ENCODE measurements at places on chromosomes 6 and 20.

GRCh38 chr20:47876311-47877088, 91.2 kb upstream of the SULF2 start:
- H3K27me3 ChIP-seq: peaks cover 3% of the 10 kb centered on the region
- DNase-seq: no peak
- no peak overlapping the region for H3K4me3 ChIP-seq
- no peak overlapping the region for H3K27ac ChIP-seq
- no peaks in the 10 kb centered on the region for H3K36me3 ChIP-seq

- no peaks in the 10 kb centered on the region for H3K4me1 ChIP-seq
- no peak overlapping the region for H3K4me3 ChIP-seq
- H3K36me3 ChIP-seq: no peaks in the 10 kb centered on the region
Measured at GRCh38 chr20:11511821-11512220, 405.9 kb upstream of the BTBD3 start.

GRCh38 chr20:37915800-37916570, 13.1 kb downstream of the VSTM2L start:
- DNase-seq: no peak
- H3K27me3 ChIP-seq: peaks cover 17% of the 10 kb centered on the region
- peaks cover 35% of the 10 kb centered on the region for H3K4me1 ChIP-seq
- H3K4me3 ChIP-seq: peak overlapping the region; percentile 70
- no peak overlapping the region for H3K27ac ChIP-seq

DNA sequence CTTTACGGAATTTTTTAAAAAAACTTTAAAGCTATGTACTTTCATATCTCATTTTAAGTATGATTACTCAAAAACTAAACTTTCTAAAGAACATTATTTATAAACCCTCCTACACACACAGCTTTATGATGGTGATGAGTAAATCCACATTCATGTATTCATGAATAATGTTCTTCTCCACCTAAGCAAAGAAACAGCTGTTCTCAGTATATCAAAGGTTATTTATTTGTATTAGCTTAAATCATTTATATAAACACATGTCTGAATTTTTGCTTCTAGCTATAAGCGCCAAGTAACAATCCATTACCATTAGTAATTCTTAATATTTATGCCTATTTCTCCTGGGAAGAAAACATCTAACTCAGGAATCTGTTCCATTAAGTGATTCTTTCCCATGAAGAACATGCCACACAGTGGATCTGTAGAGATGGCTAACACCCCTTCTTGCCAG, 63.3 kb downstream of the SMLR1 start:
- H3K36me3 ChIP-seq: peaks cover 20% of the 10 kb centered on the region
- H3K27ac ChIP-seq: no peak overlapping the region
- peaks cover 5% of the 10 kb centered on the region for H3K27me3 ChIP-seq
- H3K4me3 ChIP-seq: no peak overlapping the region
- no peak for DNase-seq

DNA sequence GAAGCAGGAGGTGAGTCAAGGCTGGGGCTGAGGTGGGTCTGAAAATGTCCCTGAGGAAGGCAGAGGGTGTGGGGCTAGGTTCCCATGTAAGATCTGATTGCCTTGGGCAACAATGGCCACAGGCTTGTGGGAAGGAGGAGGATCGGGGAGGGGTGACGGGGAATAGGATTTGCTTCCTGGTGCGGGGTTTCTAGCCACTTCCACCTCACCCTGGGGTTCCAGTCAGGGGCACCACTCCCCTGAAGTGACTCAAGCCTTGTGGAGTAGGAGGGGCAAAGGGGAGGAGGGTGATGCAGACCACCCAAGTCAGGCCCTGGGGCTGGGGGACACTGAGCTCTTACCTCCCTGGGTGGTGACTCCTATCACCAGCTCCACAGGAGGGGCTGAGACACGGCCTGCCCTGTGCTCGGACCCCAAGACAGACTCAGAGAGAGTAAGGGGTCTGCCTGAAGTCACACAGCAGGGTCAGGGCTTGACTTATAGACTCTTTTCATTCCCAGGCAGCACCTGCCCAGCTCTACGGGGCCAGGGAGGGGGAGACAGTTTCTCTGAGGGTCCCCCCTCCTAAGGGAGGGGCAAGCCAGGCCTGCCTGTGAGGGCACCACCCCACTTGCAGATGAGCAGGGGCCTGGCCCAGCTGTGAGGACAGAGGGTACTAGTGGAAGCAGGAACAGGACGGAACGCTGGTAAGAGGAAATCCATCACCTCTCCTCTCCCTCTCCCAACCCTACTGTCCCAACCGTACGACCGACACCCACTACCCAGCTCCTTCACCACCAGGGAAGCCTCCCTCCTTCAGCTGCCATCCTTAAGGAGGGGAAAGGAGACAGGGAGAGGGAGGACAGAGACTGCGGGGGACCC, 12.4 kb upstream of the SPDEF start:
- H3K27ac ChIP-seq: no peak overlapping the region
- no peak for DNase-seq
- peaks cover 2% of the 10 kb centered on the region for H3K27me3 ChIP-seq

DNA sequence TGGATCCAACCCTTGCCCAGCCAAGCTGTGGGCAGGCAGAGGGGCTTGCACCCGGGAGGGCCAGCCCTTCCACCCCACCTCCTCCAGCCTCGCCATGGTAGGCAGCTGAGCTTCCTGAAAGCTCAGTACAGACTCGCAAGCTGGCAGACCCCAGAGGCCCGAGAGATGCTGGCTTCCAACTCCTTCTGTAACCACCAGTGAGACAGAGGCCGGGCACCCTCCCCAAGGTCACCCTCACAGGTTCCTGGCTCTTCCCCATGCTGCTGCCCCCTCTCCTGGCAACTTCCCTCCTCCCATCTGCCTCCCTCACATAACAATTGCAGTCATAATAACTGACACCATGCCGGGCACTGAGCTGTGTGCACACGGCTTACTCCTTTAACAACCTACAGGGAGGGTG, 26.2 kb upstream of the NOL4L start:
- no peaks in the 10 kb centered on the region for H3K36me3 ChIP-seq
- no peaks in the 10 kb centered on the region for H3K4me1 ChIP-seq
- no peak overlapping the region for H3K27ac ChIP-seq
- no peak overlapping the region for H3K4me3 ChIP-seq
- DNase-seq: no peak

GRCh38 chr6:22062807-22063408, 233.9 kb downstream of the PRL start:
- no peak for DNase-seq
- H3K4me3 ChIP-seq: no peak overlapping the region
- H3K27me3 ChIP-seq: no peaks in the 10 kb centered on the region

DNA sequence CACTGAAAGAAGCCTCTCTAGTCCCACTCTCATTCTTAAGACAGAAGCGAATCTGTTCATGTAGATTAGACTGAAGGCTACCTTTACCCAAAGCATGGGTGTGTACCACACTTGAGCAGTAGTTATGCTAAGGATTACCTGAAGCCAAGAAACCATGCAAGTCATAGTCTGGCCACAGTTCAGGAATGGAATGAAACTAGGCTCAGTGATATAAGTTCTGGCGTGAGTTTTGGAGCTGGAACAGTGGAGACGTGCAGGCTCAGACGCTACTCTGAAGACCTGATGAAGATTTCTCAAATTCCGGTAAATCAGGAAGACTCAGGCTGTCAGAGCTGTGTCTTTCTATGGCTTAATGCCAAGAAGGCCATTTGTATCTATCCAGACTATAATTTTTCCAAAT, 219.9 kb downstream of the HDGFL1 start:
- no peaks in the 10 kb centered on the region for H3K36me3 ChIP-seq
- no peak overlapping the region for H3K27ac ChIP-seq
- H3K4me1 ChIP-seq: peaks cover 20% of the 10 kb centered on the region
- no peak for DNase-seq
- H3K4me3 ChIP-seq: no peak overlapping the region
- no peaks in the 10 kb centered on the region for H3K27me3 ChIP-seq

GRCh38 chr20:33862709-33863403, 51.7 kb downstream of the CHMP4B start:
- peaks cover 23% of the 10 kb centered on the region for H3K4me1 ChIP-seq
- H3K27me3 ChIP-seq: peaks cover 19% of the 10 kb centered on the region
- H3K36me3 ChIP-seq: peaks cover 12% of the 10 kb centered on the region
- no peak overlapping the region for H3K4me3 ChIP-seq

DNA sequence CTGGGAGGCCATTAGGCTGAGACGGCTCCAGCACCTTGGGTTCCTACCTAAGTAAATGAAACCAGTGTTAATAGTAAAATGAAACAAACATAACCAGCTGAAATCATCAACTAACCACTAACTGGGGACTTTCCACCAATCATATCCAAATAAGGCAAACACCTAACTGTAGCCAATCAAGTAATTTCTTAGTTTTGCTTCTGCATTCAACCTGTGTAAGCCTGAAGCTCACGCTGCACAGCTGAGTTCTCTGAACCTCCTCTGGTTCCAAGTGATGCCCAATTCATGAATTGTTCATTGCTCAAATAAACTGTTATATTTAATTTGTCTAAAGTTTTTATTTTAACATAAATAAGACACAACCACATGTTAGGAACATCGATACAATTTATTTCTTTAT, 22.5 kb downstream of the KLHL32 start:
- no peak overlapping the region for H3K27ac ChIP-seq
- H3K27me3 ChIP-seq: peaks cover 5% of the 10 kb centered on the region
- no peak for DNase-seq
- H3K36me3 ChIP-seq: no peaks in the 10 kb centered on the region
- peaks cover 11% of the 10 kb centered on the region for H3K4me1 ChIP-seq
- no peak overlapping the region for H3K4me3 ChIP-seq

GRCh38 chr6:17098538-17098937, 3.3 kb upstream of the STMND1 start:
- peaks cover 9% of the 10 kb centered on the region for H3K27me3 ChIP-seq
- H3K4me3 ChIP-seq: no peak overlapping the region
- no peak for DNase-seq
- no peak overlapping the region for H3K27ac ChIP-seq
- no peaks in the 10 kb centered on the region for H3K36me3 ChIP-seq

DNA sequence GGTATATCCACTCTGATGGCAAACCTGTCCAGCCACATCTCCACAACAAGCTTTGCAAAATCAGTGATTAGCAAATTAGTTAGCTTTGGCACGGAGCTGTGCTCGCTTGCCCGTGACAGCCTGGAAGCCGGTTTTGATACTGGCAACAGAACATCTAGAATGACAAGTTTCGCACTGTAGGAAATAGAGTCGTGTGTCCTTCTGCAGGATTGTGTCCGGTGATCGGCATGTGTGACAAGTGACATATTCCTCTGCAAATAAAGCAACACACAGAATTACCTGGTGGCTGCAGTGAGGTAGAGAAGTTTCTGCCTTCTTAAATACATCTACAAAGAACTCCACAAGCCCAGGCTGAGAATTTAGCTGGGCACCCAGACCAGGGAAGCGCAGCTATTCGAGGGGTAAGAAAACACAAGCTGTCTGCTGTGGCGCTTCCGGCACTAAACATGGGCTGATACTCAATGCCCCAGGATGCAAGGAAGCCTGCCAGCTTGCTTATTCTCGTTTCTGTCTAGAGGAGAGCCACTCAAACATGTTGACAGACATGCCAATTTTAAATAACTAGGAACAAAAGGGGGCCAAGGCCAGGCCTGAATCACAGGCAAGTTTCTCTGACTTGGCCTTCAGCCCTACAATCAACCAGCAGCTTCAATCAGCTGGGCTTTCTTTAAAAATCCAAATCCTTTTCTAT, 22.2 kb downstream of the EIF2S2 start:
- no peak overlapping the region for H3K4me3 ChIP-seq
- H3K4me1 ChIP-seq: no peaks in the 10 kb centered on the region
- H3K27me3 ChIP-seq: peaks cover 3% of the 10 kb centered on the region
- no peak overlapping the region for H3K27ac ChIP-seq
- H3K36me3 ChIP-seq: peaks cover 48% of the 10 kb centered on the region
- no peak for DNase-seq

- no peak overlapping the region for H3K27ac ChIP-seq
- peaks cover 2% of the 10 kb centered on the region for H3K27me3 ChIP-seq
- H3K4me1 ChIP-seq: no peaks in the 10 kb centered on the region
- H3K4me3 ChIP-seq: no peak overlapping the region
Measured at GRCh38 chr6:130858498-130859160, 31.4 kb downstream of the SMLR1 start.

DNA sequence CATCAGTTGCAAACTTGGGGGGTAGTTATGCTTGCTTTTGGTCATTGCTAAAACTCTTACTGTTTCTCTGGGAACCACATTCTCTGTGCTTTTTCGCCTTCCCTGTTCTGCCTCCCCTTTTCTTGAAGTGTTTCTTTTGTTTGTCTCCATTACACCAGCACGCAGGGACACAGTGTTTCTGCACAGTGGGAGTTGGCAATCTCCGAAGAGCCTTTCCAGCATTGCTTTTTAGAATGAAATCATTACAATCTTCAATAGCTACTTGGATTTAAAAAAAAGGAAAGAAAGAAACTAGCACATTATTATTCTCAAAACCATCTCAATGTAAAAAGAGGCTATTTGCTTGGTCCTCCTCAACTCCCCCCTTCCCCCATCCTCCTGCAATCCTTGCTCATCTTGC, 536.7 kb upstream of the MMS22L start:
- H3K4me1 ChIP-seq: peaks cover 6% of the 10 kb centered on the region
- no peak for DNase-seq
- H3K27me3 ChIP-seq: no peaks in the 10 kb centered on the region
- H3K4me3 ChIP-seq: no peak overlapping the region

DNA sequence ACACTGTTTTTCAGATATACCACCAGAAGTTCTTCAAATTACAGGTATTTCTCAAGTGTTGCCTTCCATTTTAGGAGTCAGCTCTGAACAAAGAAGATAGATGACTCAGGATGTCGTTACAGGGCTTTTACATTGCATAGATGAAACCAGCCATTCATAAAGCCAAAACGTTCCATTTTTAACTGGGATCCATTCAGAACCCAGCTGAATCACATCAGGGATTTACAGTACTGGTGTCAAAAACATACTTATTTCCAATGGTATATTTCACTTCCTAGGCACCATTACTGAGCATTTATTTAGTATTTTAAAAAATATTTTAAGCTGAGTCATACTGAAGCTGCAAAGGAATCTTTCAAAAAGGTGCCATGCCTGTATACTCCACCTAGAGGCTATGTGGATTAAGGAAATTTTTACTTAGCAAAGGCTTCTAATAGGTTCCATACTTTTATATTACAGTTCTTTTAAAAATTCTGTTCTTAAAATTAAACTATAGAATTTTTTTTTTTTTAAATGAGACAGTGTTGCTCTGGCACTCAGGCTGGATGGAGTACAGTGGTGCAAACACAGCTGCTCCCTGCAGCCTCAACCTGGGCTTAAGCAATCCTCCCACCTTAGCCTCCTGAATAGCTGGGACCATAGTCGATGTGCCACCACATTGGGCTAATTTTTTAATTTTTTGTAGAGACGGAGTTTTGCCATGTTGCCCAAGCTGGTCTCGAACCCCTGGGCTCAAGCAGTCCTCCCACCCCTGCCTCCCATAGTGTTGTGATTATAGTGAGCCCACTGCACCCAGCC, 2.6 kb downstream of the ASF1A start:
- peaks cover 11% of the 10 kb centered on the region for H3K36me3 ChIP-seq
- peaks cover 44% of the 10 kb centered on the region for H3K4me1 ChIP-seq
- peak overlapping the region; percentile 89 for H3K27ac ChIP-seq
- peaks cover 13% of the 10 kb centered on the region for H3K27me3 ChIP-seq
- no peak for DNase-seq

- H3K4me3 ChIP-seq: no peak overlapping the region
- no peak for DNase-seq
- no peaks in the 10 kb centered on the region for H3K36me3 ChIP-seq
- H3K27ac ChIP-seq: no peak overlapping the region
- H3K4me1 ChIP-seq: peaks cover 10% of the 10 kb centered on the region
Measured at GRCh38 chr6:37516076-37516919, 16.6 kb upstream of the CCDC167 start.

Measured in endothelial cell (in vitro differentiated cells).